ENCODE measurements at places on chromosomes 1 and 21. TPM values are rescaled to one million over a fixed set of nuclear protein-coding genes. Genes with fewer than 3 reads are reported as not detected.

The NBPF3 gene
- 13.8 TPM for total RNA-seq

The MEAF6 gene
- total RNA-seq, result 55.1 TPM

The DDR2 gene
- 6.1 TPM for total RNA-seq

The MROH7 gene
- total RNA-seq, result 0.04 TPM

The RORC gene
- total RNA-seq, result 0.16 TPM

The NASP gene
- 27.3 TPM for total RNA-seq

The CCDC190 gene
- total RNA-seq, result not detected

The PCAT6 gene
- not detected for total RNA-seq

The LINGO4 gene
- total RNA-seq, result not detected

The AMY1B gene
- total RNA-seq, result not detected

The BMP8B gene
- total RNA-seq, result 0.08 TPM

The KLF17 gene
- not detected for total RNA-seq

The VANGL2 gene
- 3.1 TPM for total RNA-seq

The PPFIA4 gene
- total RNA-seq, result 0.15 TPM

The LRRIQ3 gene
- total RNA-seq, result 0.39 TPM

The PKP1 gene
- total RNA-seq, result 68.9 TPM

The IL6R gene
- total RNA-seq, result 13.1 TPM

The CCDC30 gene
- 0.04 TPM for total RNA-seq

The MSH4 gene
- total RNA-seq, result not detected

The BCL2L15 gene
- not detected for total RNA-seq

The PYHIN1 gene
- not detected for total RNA-seq

The SPRR1B gene
- total RNA-seq, result 43.3 TPM

The UTS2 gene
- not detected for total RNA-seq

The KLHDC8A gene
- not detected for total RNA-seq

The CDKN2C gene
- total RNA-seq, result 1.6 TPM

The GCSAML gene
- total RNA-seq, result not detected

The MXRA8 gene
- total RNA-seq, result 2.0 TPM

The DNALI1 gene
- 0.23 TPM for total RNA-seq

The CR2 gene
- not detected for total RNA-seq

The CLCA4 gene
- total RNA-seq, result 0.15 TPM

The ARHGEF10L gene
- 3.4 TPM for total RNA-seq

The DIRAS3 gene
- not detected for total RNA-seq

The NR0B2 gene
- total RNA-seq, result not detected

Data from hair follicular keratinocyte (primary cell).